ENCODE measurements at places on chromosomes 3 and 15.
A peak's percentile ranks its signal among the peaks of the same experiment; 100 is the strongest.

DNA sequence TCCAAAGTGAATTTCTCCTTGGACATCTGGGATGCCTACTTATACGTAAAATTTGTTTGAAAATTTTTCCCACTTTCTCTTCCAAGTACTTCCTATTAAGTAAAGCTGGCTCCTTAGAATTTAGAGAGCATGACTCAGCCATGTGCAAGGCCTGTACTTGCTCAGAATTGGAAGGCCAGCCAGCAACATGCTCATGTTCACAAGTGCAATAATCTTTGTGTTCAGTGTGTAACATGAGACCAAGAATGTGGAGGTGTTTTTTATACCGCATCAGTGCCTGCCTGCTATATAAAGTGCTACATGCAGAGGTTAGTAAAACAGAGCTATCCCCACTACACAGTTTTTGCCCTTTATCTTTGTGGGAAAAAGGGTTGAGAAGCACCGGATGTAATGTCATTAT, 151.9 kb upstream of the FEZF2 start:
- DNase-seq, result no peak

DNA sequence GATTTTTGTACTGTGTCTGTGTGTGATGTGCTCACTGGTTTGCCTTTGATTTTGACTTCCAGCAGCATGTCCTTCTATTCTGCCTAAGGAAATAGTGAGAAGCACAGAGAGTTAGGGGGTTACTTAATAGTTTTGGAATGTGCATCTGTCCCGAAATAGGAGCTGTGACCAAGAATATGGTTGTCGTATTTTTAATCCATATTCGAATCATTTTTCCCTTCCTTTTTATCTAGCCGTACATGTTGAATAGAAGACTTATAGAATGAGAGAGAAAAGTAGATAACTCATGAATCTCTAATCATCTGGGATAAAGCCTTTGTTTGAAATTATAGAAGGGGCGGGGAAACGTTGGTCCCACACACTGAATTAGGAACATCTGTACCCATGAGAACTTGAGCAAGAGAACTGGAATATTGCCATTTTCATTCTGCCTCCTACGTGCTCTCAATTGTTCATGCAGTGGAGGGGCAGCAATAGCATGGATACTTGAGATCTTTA, 23.6 kb downstream of the CRTC3 start:
- no peak for DNase-seq

DNA sequence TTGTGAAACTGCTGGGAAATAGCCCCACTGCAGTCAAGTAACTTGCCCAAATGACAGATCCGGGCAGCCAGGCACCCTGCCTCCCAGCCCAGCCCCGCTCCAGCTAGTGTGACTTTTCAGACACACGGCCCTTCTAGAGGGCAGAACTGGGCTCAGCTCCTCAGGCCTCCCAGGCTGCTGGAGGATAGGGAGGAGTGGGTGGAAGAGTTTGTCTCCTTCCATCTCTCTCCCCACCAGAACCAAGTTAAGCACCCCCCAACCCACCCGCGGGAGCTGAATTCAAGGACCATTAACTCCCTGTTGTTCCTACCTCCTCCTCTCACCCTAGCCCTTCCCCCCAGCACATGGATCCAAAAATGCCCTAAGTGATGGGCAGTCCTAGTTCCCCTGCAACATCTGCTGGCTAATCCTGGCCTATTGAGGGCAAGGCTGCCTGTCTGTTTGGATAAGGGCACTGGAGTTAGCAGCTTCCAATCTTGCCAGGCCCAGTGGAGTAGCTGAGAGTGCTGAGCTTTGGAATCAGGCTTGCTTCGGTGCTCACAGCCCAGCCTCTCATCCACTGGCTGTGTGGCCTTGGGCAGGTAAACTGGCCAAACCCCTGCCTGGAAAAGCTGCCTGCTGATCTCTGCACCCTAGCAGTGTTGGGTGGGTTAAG, 3.1 kb downstream of the CCDC33 start:
- DNase-seq, result peak; percentile 9

DNA sequence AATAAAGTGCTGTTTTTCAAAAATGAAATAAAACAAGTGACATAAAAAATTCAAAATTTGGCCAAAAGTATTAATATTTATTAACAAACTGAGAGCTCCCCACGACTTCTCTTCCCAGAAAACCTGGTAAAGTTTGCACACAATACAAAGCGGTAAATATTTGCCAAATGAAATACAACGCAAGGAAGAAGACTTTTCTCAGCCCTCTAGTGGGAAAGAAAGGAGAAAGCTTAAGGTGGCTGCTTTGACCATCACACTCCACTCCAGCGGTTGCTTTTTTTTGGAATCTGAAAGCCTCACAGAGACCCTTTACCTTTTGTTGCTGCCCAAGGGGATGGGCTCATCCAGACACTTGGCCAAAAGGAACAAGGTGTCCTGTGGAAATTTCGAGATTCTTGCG, 1.1 kb upstream of the GK5 start:
- no peak for DNase-seq

- no peak for DNase-seq
Measured at GRCh38 chr3:55159016-55159415, 231.2 kb upstream of the LRTM1 start.

DNA sequence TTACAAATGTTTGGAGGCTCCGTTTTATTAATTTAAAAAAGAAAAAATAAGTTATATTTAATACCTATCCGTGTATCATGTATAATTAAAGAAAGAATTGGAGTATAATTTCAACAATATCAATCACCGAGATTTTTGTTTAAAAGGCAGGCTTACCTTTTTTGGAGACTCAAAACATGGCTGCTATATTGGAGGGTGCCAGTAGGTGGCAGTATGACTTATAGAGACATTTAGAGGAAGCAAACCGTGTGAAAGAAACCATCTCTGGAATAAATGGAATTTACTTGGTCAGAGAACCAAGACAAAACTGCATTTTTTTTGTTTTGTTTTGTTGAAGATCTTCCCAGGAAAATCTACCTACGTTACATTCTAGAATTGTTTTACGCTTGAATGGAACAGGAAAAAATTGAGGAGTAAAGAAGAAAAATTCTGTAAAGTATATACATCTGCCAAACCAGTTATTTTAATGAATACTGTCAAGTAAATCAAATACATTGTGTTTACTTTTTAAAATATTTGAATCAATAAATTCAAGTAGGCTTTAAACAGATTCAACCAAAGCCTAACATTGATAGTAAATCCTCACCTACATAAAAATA, 802.6 kb upstream of the ALCAM start:
- DNase-seq, result peak; percentile 2

DNA sequence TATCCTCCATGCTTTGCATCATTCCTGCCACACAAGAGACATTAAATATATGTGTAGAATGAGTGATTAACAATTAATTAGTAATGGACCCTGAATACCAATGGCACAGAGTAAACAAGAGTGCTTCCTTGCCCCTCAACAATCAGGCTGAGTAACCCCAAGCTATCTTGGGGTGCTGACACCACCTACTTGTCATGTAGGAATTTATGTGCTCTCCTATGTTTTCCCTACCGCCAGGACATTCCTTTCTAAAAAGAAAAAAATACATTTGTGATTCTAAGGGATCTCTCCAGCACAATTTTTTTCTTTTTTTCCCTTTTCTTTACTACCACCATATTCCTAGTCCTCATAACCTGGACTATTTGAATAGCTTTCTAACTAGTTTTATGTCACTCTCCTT, 449.1 kb downstream of the MFSD1 start:
- DNase-seq, result no peak

GRCh38 chr15:65275104-65275727, 11.5 kb downstream of the PARP16 start:
- DNase-seq, result no peak

- DNase-seq, result no peak
Measured at GRCh38 chr3:135853981-135854380, 111.5 kb upstream of the PPP2R3A start.

DNA sequence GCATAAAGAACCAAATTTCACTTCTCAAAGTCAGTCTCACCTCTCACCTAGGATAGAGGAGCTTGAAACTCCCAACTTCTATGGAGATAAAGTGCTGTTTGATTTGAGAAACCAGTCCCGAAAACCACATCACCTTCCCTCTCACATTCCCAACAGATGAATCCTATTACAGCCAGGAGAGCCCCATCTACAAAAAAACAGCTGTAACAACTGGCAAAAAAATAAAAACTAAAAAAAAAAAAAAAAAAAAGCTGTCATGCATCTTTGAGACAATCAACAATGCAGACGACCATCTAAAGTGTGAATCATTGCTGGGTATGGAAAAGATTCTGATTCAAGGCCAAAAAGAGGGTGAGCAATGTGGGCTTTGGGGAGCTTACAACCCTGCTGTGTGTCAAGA, 23.8 kb downstream of the HOMER2 start:
- DNase-seq, result no peak

- no peak for DNase-seq
Measured at GRCh38 chr3:117252651-117253050, 543.1 kb downstream of the TUSC7 start.

GRCh38 chr3:177438596-177439220, 241.4 kb upstream of the TBL1XR1 start:
- no peak for DNase-seq

GRCh38 chr3:14439501-14440167, 37.2 kb downstream of the SLC6A6 start:
- peak; percentile 71 for DNase-seq

DNA sequence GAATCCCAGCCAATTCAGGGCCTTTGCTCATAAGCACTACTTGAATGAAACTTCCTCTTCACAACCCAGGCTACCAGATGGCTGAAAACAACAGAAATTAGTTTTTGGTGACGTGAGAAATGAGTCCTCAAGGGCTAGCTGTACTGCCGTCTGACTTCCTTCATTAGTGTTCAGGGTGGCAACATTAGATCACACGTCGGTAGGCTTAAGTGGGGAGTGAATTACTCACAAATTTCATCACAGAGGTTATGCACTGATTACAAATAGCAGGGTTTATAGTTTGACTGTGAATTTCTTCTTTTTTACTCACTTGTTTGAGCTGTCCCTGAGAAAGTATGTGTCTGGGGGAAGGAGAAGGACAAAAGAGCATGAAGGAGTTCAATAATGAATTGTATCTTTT, 397.2 kb downstream of the GAP43 start:
- DNase-seq, result no peak

DNA sequence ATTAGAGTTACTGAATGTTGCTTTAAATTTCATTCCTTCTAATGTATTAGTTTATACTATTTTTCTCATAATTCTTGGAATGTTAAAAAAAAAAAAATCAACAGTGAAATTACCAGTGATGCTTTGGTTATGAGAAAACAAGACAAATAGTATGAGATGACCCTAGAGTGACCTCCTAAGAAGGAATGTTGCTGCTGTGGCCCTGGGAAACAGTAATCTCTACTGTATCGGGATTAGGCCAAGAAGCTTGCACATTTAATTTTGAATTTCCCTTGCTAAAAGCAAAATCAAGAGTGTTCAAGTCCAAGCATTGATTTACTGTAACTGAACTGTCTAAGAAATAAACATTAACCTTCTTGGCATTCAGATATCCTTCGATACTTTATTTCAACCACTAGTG, 18.1 kb downstream of the TOPBP1 start:
- DNase-seq, result no peak

DNA sequence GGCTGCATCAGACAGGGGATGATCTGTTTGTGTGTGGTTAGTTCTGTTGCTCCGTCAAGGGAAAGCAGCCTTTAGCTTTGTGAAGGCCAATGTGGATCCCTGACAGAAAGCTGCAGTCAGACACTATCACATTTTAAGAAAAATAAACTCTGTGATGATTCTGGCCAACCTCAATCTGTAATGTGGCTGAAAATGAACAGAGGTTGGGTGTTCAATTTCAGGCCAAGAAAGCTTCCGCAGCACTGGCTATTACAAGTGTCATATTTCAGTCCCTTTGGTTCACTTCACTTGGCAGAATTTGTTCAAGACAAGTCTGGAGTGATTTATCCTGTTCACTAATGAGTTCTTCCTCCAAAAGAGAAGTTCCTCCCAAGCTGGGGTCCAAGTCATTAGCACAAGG, 571.8 kb upstream of the IL12A start:
- no peak for DNase-seq

GRCh38 chr3:38487323-38487722, 8.8 kb upstream of the EXOG start:
- DNase-seq, result no peak

DNA sequence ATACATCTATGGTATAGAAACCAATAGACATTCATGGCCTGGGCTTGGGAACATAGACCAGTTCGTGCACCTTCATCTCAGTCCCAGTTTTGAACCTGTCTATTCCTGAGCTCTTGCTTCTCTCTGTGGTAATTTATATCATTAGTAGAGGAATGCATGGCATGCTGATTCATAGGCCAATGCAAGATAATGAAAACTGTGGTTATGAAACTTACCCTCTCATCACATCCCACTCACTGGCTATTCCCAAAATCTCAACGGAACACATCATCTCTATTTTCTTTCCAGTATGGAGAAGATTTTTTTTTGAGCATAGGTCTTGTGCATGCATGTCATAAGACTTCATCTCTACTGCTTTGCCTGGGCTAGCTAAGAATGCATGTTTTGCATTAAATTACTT, 18.7 kb upstream of the P2RY12 start:
- no peak for DNase-seq

DNA sequence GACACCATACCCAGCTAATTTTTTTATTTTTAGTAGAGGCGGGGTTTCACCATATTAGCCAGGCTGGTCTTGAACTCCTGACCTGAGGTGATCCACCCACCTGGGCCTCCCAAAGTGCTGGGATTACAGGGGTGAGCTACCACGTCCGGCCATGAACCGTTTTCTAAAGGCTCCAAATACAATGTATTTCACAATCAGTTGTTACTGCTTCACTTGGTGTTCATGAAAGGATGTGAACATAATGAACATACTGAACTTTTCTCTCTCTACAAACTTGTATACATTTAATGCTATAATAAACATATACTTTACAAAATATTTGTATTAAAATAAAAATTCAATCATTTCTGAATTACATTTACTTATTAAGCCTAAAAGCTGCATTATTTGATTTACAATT, 28.9 kb downstream of the TBL1XR1 start:
- no peak for DNase-seq

- peak; percentile 95 for DNase-seq
Measured at GRCh38 chr3:35664460-35664919, 25.2 kb downstream of the ARPP21 start.

DNA sequence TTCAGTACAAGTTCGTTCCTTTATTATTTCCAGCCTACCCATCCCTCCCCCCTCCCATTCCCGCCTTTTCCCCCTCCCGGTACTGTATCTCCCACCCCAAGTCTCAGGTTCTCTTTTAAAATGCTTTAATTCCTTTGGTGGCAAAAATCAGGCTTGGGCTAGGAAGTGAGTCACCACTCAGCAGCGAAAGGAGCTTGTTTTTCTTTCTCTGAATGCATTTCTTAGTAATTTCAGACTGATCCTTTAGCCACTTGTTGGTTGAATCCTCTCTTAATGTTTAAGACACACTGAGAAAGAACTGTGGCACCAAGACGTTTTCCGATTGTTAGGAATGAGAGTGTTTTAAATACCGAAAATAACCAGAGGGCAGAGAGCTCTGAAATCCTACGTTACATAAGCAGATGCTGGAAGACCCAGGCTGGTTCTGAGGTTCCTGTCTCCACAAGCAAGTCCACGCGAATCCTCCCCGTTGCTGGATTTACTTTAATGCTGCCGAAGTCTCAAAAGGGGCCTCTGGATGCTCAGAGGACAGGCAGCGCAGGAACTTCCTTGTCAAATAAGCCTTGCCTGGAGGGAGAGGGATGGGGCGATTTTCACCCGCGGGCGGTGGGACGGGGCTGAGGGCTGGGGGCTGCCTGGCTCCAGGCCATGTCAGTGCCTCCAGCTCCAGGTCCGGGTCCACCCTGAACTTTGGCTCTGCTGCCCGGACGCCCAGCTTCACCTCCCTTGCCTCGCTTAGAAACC, 854 bp upstream of the COL8A1 start:
- no peak for DNase-seq

Data from SHP77 treated with DMSO at 0.1 percent for 48 hours (cell line).